Stimulated activated CD8-positive, alpha-beta memory T cell treated with anti-CD3 and anti-CD28 coated beads, Interleukin-15, amount 100 ng/mL, for 24 hours (primary cell): ENCODE measurements at places on chromosomes 4 and X.

DNA sequence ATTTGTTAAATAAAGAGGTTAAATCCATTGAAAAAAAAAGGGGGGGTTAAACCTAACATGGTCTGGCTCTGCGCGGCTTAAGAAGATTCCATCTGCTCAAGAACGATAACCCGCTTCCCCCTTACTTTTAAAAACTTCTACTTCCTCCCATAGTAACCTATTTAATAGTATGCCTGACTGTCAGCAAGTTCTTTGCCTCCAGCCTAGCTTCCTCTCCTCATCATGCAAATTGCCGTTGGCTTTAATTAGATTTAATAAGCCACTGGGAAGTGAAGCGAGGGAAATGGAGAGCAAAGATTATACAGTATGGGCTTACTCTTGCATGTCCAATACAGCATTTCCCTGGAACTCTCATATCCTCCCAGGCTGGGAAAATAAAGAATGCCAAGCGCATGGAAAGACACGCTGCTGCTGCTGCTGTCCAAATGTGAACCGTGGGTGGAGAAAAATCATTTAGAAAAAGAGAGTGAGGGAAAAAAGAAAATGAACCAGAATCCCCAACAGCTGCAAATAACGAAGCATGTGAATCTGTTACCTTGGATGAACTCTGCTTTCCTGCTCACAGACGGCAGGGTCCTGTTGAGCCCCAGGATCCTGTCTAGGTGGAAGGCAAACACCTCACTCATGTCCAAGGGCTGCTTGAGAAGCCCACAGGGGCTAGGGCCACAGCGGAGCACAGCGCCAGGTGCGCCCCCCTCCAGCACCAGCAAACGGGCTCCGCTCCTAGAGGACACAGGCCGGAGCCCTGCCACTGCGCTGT is 2.7 kb downstream of the GASK1B start:
- DNase-seq: no peak

- DNase-seq: no peak
Observed at GRCh38 chr4:56217343-56217890, 169.9 kb downstream of the AASDH start.

DNA sequence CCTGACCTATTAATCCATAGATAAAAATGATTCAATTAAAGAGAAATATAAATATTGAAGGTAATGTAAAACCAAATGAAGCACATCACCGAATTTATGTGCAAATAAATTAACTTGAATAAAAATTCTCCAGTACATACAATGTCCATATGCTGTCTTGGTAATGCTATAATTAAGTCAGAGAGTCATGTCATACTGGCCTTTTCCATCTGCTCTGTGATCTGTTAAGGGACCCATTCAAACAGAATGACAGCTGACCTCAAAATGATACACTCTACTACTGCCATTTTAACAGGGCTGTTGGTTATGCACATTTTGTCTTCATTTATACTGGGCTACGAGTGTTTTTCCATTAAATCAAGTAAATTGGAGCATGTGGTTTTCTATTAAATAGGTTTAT is 99.3 kb downstream of the TEX13A start:
- no peak for DNase-seq

GRCh38 chr4:153112041-153112441 is 92.2 kb upstream of the TRIM2 start:
- DNase-seq: no peak
